Activated CD4-positive, alpha-beta T cell treated with anti-CD3 and anti-CD28 coated beads, Interleukin-2, amount 50 U/mL, for 4 hours (primary cell): ENCODE measurements at places on chromosomes 5 and 9.

- DNase-seq: no peak
Measured at GRCh38 chr5:38497946-38498345, 58.5 kb downstream of the LIFR start.

GRCh38 chr9:95607507-95607906 lies 90.7 kb upstream of the PTCH1 start:
- DNase-seq: no peak

DNA sequence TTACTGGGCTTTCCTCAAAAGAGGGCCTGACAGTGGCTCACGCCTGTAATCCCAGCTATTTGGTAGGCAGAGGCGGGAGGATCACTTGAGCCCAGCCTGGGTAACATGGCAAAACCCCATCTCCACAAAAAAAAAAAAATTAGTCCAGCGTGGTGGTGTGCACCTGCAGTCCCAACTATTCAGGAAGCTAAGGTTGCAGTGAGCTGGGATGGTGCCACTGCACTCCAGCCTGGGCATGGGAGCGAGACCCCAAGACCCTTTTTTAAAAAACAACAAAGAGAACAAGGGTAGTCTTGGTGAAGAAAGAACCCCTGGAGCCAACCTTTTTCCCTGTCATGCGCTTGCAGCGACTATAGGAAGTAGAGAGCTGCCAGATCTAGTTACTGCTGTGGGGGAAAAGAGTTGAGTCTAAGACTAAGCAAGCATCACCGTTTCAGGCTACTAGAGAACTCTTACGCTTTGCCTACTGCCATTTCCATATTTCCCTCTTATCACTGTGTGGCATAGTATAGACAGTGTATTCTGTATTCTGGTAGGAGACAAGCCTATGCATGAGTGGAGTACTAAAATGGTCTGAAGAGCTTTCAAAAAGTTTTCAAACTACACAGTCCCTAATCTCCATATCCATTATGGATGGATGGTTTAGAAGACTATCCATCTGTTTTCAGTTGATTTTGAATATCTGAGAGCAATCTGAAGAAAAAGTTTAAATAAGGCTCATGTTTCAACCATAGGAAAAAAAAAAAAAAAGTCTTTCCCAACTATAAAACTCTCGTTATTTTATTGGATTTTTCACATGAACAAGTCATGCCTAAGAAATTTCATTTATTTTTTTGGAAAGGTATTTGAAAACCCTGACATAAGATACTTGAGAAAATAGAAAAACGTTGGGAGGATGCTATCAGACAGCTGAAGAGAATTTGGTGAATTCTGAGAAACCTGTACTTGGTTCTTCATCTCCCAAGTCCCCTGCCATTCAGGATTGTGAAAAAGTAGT lies 2.6 kb downstream of the C9orf40 start:
- no peak for DNase-seq

DNA sequence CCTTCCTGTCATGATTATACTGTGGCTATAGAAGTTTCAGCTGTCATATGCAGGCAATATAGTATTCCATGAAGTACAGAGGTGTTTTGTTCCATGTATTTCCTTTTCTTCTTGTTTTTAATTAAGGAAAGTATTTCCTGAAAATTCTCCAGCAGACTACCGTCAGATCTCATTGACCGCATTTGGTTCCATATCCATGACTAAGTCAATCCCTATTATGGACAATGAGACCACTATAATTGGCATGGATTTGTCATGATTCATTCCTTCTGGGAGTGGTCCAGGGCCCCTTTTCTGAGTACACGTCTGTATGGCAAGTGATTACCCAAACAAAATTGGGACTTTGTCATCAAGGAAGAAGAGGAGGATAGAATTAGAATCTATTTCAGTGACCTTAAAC lies 283.2 kb upstream of the CLINT1 start:
- no peak for DNase-seq

- DNase-seq: no peak
Measured at GRCh38 chr9:33404788-33405362, 2.5 kb upstream of the AQP7 start.

GRCh38 chr9:124222918-124223720 lies 34.6 kb upstream of the NEK6 start:
- no peak for DNase-seq

GRCh38 chr5:151257731-151258181 lies 4.8 kb downstream of the GM2A start:
- no peak for DNase-seq

DNA sequence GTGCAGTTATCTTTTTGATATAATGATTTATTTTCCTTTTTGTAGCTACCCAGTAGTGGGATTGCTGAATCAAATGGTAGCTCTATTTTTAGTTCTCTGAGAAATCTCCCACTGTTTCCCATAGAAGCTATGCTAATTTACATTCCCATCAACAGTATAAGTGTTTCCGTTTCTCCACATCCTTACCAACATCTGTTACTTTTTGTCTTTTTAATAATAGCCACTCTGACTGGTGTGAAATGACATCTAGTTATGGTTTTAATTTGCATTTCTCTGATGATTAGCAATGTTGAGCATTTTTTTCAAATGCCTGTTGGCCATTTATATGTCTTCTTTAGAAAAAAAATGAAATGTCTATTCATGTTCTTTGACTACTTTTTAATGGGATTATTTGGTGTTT lies 94.7 kb downstream of the SERINC5 start:
- DNase-seq: no peak

GRCh38 chr5:180142824-180143610 lies 66.0 kb downstream of the RASGEF1C start:
- no peak for DNase-seq

DNA sequence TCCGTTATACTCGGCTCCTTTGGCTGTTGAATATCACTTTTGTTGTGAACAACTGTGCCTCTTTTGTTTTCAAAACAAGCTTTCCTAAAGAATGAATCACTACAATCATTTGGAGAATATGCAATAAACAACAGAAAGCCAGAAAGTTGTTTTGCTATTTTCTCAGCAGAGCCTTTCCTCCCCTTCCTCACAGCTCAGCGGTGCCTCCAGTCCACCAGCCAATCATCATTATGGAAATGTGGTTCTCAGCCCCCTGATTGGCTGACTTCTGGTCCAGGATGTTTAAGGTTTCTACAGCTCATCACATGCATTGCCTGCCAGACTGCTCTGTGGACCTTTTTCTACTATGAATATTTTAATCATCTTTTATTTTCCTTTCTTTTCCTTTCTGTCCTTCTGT lies 9.1 kb upstream of the ZNF608 start:
- no peak for DNase-seq

- no peak for DNase-seq
Measured at GRCh38 chr5:177967221-177967887, 28.7 kb downstream of the PROP1 start.

- no peak for DNase-seq
Measured at GRCh38 chr9:93246111-93246510, 62.2 kb downstream of the WNK2 start.

- DNase-seq: no peak
Measured at GRCh38 chr9:33114746-33115145, 38.3 kb upstream of the SMU1 start.

DNA sequence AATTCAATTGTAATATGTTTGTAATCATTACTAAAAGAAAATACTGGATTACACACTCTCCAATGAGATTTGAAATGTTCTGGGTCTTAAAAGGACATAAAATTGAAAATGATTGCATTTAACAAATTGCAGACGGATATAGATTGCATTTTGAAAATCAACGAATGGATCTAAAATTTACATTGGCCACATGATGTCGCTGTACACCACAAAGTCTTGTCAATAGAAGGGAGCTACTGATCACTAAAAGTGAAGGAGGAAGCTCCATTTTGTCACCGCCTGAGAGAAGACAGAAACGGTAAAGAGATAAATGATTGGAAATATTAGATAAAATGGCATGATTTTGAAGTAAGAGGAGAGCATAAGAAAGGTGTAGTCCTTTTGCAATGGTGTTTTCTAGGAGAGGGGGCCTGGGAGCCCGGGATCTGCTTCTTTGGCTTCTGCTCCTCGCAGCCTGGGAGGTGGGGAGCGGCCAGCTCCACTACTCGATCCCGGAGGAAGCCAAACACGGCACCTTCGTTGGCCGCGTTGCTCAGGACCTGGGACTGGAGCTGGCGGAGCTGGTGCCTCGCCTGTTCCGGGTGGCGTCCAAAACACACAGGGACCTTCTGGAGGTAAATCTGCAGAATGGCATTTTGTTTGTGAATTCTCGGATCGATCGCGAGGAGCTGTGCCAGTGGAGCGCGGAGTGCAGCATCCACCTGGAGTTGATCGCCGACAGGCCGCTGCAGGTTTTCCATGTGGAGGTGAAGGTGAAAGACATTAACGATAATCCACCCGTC lies at the start of gene PCDHA1:
PCDHA1 (plus strand) TSS at position 236 of the 782 bp plus-strand sequence.
- no peak for DNase-seq

DNA sequence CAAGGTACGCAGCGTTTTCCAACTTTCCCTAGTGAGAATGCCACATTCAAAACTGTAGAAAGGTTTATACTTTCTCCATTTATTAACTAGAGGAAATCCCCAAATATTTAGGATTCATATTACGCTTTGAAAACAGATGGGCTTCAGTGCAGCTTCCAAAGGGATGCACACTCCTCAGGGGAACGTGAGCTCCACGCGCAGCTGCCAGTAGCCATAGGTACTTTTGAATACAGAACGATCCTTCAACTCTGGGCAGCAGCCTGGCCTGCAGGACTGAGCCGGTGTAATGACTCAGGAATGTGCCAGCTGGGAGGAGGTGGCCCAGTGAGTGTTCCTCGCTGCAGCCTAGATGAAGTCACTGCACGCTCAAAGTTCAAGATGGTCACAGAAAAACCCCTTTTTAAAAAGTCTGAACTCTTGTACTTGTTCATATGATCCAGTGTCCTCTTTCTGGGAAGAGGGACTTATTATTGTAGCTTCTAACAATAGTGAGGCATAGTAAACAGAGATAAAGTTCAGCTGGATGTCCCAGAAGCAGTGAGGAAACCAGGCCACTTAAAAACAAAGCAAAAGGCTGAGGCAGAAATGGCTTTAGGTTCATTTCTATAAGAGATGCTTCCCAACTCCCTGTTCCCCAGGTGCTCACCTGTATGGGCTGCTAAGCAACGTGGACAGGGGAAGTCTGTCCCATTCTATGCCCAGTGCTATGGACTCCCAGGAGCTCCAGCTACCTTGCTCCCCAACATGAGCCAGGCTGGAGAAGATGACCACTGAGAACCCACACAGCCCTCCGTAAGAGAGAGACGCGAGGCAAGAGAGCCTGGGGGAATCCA lies 130.0 kb downstream of the LHFPL2 start:
- no peak for DNase-seq

- DNase-seq: no peak
Measured at GRCh38 chr5:171841984-171842776, 56.6 kb downstream of the SMIM23 start.

DNA sequence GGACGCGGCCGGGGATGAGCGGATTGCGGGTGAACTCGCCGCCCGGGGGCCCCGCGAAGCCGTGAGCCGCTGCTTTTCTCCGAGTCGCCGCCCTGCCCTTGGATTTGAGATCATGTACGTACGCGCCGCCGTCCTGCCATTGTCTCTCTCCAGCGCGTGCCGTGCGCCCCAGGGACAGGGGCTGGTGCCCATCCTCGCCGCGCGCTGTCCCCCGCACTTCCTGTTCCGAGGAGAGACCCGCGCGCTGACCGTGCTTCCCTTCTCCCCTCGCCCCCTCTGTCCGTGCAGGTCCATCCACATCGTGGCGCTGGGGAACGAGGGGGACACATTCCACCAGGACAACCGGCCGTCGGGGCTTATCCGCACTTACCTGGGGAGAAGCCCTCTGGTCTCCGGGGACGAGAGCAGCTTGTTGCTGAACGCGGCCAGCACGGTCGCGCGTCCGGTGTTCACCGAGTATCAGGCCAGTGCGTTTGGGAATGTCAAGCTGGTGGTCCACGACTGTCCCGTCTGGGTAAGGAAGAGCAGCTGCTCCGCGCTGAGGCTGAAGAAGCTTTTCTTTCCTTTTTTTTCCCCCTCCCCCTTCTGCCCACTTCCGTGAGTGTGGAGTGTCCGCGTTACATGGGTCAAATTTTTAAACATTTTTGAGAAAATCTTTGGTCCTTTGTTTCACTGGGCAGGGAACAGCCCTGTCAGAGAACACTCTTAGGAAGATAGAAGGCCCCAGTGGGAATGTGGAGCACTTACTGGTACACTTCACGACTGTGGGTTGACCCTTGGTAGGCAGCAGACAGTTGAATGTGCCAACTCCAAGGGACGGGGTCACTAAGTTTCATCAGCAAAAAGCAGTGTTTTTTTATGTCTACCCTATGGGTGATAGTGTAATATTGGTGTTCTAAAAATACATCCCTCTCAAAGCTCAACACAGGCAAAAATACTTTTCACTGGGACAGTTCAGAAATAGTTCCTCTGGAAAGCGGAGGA lies 727 bp downstream of the RHOBTB3 start:
- peak; percentile 12 for DNase-seq

DNA sequence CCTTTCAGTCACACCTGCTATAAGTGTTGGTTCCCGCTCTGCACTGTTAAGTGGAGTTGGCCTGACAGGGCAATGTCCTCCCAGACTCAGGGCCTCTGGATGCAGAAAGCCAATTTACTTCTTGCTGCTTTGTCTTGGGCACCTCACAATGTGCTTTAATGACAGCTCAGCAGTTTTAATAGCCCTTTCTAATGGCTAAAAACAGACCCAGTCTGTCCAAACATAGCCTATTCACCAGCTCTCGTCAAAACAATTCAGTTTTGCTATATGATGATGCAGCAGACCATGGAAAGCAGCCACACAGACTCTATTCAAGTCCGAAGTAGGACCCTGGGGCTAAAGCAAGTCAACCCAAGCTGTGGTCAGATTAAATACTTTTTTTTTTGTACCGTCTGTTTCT lies 529.1 kb upstream of the SEMA6A start:
- DNase-seq: no peak

DNA sequence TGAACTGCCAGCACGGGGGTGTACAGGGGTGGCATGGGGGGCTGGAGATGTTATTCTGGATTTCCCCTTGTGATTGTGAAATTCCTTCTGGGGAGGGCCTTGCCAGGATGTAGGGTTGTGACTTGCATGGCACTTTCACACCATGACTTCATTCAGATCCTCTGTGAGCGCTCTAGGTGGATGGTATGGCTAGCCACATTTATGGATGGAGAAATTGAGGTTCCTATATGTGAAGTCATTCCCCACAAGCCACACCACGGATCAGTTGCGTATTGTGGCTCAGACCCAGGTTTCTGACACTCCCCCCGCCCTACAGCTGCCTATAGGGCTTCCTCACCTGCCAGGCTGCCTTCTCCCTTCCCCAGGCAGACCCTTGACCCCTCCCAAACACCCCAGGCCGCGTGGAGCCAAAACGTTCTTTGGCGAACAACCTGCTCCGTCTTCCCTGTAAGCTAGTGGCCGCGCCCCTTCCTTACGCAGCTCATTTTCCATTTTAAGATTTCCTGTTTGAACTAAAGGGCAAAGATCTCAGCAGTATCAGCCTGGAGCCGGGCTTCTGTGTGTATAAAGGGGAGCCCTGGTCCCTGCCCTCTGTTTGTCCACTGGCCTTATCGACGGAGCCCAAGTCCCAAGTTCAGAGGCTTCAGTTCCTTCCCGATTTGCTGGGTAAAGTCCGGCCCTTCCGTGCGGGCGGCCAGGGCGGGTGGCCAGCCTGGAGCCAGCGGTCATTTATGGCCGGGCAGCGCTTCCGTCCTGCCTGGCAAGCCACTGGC lies 97.8 kb upstream of the KLF4 start:
- DNase-seq: no peak

- DNase-seq: peak; percentile 45
Measured at GRCh38 chr5:131384616-131385214, 120.9 kb downstream of the CDC42SE2 start.

GRCh38 chr9:114484854-114485443 lies 20.3 kb downstream of the WHRN start:
- peak; percentile 25 for DNase-seq
